OCI-M1 (cell line): ENCODE measurements at places on chromosomes 3 and 15.

DNA sequence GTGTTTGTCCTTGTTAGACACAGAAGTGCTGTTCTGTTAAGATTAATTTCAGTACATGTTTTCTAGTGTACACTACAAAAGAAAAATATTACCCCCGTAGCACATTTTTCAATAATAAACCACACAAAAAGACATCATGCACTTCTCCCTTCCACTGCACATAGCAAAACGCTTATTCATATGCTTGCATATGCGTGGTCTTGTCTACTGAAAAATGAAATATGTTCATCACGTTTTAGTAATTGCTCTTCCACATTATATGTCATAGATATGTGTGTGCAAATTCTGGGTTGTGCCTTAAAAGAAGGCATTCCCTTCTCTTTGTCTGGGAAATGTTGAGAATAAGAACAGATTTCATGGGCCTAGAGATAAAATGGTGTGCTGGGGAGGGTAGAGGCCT, 353.9 kb downstream of the NSUN3 start:
- DNase-seq: no peak

DNA sequence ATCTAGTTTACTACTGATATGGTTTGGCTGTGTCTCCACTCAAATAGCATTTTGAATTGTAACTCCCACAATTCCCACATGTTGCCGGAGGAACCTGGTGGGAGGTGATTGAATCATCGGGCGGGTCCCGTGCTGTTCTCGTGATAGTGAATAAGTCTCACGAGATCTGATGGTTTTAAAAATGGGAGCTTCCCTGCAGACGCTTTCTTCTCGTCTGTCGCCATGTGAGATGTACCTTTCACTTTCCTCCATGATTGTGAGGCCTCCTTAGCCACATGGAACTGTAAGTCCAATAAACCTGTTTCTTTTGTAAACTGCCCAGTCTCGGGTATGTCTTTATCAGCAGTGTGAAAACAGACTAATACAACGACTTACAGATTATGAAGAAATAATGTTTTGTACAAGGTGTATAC, 35.6 kb upstream of the PYDC2 start:
- peak; percentile 78 for DNase-seq

DNA sequence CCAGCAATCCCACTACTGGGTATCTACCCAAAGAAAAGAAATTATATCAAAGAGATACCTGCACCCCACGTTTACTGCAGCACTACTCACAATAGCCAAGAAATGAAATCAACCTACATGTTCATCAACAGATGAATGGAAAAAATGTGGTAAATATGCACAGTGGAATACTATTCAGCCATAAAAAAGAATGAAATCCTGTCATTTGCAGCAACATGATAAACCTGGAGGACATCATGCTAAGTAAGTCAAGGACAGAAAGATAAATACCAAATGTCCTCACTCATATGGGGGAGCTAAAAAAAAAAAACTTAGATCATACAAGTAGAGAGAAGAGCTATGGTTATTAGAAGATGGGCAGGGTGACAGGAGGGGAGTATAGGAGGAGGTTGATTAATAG, 9.1 kb downstream of the ZBTB11 start:
- no peak for DNase-seq

- DNase-seq: no peak
These were observed 4.9 kb downstream of the ZBTB38 start for GRCh38 chr3:141373232-141373631.

DNA sequence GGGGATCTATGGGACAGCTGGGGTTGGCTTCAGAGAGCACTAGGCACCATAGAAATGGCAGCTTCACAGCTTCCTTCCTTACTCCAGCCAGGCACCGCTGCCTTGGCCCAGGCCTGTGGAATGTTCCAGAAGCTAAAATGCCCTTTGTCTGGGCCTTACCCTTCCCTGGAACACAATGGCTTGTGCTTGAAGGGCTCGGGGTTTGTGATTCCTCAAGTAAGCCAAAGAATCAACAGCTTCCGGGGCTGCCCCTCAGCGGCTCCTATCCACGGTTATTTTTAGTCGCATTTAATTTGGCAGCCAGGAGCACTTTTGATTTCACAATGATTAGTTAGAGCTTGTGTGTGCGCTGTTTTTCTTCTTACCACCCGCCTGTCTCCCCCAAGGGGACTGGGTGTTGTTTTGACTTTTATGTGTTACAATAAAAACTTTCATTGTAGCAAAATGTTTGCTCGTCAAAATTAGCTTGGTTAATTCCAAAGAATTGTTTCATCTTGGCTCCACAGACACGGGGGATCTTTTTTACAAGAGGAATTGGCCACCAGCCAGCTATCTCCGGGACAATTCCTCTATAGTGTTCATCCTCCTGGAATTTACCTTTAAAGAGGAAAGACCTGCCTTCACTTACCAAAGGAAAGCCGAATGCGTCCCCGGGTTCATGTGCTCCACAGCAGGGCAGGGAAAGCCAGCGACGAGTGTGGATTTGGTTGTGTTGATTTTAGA, 73.8 kb downstream of the TLE3 start:
- DNase-seq: no peak

- peak; percentile 94 for DNase-seq
These were observed 147.9 kb downstream of the SST start for GRCh38 chr3:187522293-187522692.

DNA sequence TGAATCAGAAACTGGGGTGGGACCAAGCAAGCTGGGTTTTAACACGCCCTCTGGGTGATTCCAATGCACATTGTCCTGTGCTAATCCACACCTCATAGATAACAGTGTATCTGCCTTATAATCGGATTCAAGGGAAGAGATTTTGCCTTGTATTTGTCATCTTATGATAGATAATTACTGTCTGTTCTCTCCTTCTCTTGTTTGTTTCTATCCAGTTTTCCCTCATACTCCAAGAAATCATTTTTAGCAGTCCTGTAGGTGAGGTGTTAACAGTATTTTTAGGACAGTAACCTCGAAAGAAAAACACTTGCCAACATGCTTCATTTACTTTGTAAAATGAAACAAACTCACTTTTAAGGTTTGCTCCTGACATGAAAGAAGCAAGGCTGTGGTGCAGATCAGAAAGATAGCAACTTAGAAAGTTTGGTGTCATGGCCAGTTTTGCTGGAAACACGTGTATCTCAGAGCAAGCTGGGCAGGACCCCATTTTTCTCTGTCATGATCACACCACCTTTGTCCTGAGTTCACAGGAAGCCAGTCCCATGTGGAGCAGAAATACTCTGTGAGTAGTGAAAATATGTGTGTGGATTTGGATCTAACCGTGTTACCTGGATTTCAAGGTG, 72.6 kb downstream of the TRAK1 start:
- DNase-seq: no peak

- peak; percentile 3 for DNase-seq
These were observed 86.6 kb downstream of the CHRD start for GRCh38 chr3:184466413-184466960.

DNA sequence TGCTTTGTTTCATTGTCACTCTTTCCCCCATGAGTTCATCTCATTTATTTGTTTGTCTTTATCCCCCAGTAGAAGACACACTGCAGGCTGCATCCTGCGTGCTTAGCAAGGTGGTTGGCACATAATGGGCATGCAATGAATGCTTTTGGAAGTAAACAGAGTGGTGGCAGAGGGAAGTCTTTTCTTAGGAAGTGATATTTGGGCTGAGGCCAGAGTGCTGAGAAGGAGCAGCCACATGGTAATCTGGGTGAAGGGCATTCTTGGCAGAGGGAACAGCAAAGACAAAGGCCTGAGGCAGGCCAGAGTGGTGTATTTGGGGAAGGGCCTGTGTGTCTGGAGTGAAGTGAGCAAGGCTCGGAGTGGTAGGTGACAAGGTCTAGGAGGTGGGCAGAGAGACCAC, 17.7 kb upstream of the ADAMTS7 start:
- DNase-seq: no peak

DNA sequence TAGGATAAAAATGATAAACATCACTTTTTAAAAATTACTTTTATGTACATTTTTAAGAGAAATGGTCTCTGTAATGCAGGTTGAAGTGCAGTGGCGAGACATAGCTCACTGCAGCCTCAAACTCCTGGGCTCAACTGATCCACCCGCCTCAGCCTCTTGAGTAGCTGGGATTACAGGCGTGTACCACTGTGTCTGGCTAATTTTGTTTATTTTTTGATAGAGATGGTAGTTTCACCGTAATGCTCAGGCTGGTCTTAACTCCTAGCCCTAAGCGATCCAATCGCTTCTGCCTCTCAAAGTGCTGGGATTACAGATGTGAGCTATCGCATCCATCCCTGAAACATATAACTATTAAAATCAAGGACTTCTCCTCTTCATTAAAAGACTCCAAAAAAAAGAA, 63.1 kb upstream of the CSPG5 start:
- DNase-seq: no peak

GRCh38 chr3:8962226-8962861, 928 bp downstream of the RAD18 start:
- DNase-seq: peak; percentile 64

DNA sequence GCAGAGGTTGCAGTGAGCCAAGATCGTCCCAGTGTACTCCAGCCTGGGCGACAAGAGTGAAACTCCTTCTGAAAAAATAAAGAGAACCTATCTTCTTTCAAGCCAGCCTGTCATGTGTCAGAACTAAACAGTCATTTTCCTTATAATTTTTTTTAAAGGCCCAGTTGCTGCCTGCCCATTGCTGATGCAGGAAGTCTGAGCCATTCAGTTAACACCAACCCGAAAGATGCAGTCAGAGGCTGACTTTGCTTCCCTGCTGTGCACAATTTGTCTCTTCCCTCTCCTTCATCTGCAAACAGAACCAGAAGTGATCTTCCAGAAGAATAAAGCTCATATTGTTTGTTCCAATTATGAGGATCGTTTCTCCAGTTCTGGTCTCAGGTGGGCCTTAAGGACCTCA, 220.6 kb downstream of the SLCO3A1 start:
- DNase-seq: no peak

- no peak for DNase-seq
These were observed 232.0 kb downstream of the KCNMB2 start for GRCh38 chr3:178768072-178768864.

GRCh38 chr3:189109145-189109544, 62.6 kb upstream of the TPRG1 start:
- DNase-seq: no peak

DNA sequence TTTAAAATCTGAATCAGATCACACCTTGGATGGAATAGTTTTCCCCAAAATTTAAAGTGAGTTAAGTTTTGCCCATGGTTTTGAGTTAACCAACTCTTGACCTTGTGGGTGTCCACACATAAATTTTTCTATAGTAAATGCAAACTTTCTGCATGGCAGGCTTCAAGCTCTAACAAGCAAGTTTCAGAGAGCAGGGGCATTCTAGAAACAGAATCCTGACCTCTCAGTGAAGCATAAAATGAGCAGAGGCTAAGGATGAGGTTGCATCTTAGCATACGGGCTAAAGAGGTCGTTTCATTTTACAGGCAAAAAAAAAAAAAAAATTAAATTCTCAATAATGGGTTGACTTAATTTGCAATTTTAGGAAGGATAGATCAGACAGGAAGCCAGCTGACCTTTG, 32.1 kb downstream of the CDC25A start:
- no peak for DNase-seq

GRCh38 chr3:49534581-49535441, 19.5 kb upstream of the BSN start:
- DNase-seq: no peak

DNA sequence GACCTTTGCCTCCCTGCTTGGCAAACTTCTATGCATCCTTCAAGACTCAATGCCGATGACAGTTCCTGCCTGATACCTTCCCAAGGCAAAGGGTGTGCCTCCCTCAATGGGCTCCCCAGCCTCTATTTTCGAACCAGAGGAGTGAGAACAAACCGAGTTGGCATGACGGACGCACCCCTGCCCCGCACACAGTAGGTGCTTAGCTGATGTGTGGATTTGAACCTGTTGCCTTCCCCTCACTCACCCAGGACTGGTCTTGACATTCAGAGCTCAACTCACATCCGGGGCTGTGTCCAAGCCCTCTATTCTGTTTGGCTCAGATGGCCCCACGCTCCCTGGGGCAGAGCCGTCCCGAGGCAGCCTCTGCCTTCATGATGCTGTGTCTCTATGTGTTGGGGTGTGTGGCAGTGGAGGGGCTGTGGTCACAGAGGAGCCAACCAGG, 52.2 kb upstream of the SLC6A11 start:
- DNase-seq: no peak

GRCh38 chr3:100256731-100257151, 4.1 kb upstream of the TBC1D23 start:
- no peak for DNase-seq

- no peak for DNase-seq
These were observed 170.4 kb upstream of the ATP10A start for GRCh38 chr15:26033493-26033892.

DNA sequence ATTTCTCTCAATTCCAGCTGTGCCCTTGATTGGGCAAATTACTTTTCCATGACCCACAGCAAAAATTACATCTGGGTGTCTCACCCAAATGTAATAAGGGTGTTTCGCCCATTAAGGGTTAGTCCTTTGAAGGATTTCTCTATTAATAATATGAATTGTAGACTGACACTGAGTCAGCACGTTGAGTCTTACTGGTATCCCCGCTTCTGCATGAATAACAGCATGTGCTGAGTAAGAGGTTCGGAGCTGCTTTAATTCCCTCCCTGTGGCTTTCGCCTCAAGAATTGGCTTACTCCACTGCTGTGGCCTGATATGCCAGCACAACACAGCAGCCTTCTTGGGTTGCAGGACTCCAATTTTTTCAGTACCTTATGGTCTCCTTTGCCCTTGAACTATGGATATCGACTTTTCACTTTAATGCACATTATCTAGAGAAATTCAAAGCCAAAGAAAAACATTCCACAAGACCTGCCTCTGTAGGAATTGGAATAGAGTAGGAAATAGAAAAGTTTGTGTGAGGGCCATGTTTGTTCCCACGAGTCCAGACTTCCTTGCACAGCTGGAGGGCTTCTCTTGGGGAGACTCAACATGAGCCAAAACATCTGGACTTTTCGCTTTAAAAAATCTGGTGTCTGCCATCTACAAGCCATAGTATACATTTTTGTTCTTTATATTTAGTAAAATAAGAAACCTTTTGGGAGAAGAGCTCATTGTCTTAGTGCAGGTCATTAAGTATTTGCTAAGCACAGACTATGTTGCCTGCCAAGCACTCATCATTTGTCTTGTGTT, 20.7 kb upstream of the ERC2 start:
- DNase-seq: no peak

DNA sequence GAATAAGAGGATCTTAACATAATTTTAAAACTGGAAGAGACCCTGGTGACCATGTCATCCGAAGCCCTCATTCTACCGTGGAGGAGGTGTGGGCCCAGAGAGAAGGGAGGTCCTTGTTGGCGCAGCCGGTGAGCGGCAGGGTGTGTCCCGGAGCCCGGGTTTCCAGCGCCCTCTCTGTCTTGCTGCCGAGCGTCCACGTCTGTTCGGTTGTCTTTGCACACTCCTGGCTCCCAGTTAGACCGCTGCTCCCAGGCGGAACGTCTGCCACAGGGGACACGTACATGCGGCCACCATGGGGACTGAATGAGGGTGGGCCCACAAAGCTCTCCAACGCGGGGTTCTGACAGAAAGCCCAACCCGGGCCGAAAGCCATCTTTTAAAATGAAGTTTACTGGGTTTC, 6.6 kb upstream of the MUC4 start:
- no peak for DNase-seq

- DNase-seq: no peak
These were observed 36.3 kb downstream of the CDC25A start for GRCh38 chr3:48151807-48152427.
